ENCODE measurements at places on chromosomes 4 and X.

DNA sequence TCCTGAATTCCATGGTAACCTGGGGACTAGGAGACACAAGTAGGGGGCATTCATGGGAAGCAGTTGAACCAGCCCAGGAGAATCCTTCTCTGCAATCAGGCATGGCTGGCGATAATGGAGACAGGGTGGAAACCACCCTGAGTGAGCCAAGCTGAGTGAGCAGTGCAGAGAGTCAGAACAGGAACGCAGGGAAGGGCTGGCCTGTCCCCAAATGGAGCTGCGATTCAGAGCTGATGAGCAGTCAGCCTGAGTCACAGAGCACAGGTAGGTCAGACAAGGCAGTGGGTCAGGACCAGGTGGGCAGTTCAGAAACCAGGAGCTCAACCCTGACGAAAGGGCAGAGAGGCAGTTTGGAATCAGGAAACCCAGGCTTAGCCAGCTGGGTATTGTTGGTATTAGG lies 129.0 kb downstream of the BTC start:
- no peak for DNase-seq

DNA sequence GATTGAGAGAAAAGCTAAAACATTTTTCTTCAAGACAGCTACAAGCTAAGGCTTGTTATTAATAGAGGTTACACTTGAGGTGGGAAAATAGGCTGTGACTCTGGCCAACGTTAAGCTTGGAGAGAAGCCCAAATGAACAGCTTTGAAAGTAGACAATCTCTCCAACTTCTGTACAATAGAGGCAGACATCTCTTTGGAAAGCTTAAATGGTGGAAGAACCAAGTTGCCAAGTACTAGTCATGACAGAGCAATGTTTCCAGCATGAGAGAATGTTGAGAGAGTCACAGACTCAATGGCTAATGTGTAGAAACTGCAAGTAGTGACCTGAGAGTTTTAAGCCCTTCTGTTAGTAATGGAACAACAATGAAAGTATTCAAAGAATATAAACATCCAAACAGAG lies 298.1 kb downstream of the INPP4B start:
- DNase-seq: no peak

DNA sequence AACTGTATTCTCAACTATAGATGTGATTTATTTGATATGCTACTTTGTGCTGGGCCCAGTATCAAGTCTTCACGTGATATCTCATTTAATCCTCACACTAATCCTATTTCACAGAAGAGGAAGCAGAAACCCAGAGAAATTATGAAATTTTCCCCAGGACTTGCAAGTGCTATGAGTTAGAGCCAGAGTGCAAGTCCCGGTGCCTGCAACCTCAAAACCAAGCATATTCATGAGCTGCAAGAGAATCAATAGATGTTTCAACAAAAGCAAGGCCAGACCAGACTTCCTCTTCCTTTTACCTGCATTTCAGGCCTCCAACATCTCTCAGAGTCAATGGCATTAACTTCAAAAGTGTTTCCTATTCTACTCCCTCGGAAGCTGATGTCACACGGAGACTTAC lies 92.2 kb upstream of the GATB start:
- no peak for DNase-seq

- DNase-seq: no peak
Observed at GRCh38 chr4:148850257-148850995, 408.2 kb upstream of the NR3C2 start.

- no peak for DNase-seq
Observed at GRCh38 chr4:77740480-77740879, 78.7 kb downstream of the CNOT6L start.

GRCh38 chrX:8201896-8202331 lies 30.8 kb upstream of the VCX2 start:
- no peak for DNase-seq

DNA sequence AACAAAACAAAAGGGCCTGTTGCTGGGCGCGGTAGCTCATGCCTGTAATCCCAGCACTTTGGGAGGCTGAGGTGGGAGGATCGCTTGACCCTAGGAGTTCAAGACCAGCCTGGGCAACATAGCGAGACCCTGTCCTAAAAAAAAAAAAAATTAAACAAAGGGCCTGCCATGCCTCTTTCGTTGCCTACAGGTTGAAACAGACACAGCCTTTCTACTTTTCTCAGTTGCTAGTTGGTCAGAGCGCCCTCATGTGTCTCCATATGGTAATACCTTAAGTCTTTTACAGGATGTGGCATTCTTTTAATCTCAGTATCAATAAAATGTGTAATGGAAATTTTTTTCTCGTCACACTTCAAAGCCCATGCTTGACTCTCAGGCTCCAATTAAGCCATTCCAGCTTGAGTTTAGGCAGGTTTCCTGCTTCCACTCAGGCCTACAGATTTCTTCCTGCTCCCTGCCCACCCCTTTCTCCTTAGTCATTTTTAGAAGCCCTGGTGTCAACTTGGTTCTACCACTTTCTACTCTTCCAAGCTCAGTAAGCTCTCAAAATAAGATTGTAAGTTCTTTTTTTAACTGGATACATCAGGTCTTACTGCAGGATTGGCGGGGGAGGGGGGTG lies 4.6 kb upstream of the SOWAHD start:
- no peak for DNase-seq

DNA sequence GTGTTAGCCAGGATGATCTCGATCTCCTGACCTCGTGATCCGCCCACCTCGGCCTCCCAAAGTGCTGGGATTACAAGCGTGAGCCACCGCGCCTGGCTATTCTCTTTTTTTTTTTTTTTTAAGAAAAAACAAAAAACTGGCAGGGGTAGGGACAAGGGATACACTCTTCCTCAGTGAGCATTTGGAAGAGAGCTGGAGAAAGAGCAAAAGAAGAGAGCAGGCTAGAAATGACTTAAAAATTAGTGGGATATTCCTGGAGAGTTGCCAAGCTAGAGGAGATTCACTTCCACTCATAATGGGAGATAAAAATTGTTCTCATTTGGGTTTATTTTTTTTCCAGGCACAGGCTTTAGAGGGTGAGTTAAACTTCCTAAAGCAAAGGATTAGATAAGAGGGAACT lies 140.0 kb upstream of the SCML1 start:
- DNase-seq: no peak

DNA sequence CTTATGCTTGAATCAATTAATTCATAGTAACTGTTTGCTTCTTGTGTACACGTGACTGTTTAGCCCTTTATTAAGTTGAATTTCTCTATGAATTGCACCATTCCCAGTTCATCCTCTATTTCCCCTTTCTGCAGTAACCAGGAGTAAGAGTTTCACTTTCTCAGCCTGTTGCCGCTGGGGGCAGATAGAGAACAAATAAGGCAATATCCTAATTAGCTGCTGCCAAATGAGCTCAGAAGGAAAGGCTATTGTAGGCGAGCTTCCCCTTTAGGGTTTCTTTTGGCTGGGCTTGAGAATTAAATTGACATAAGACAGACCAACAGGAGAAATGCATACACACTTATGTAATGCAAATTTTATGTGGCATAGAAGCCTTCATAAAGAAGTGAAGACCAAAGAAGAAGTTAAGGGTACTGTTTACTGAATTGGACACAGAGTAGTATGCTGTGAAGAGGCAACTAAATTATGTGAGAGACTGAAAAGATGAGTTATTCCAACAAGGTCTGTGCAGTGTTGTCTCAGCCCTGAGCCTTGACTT lies 1594.7 kb downstream of the TECRL start:
- no peak for DNase-seq

DNA sequence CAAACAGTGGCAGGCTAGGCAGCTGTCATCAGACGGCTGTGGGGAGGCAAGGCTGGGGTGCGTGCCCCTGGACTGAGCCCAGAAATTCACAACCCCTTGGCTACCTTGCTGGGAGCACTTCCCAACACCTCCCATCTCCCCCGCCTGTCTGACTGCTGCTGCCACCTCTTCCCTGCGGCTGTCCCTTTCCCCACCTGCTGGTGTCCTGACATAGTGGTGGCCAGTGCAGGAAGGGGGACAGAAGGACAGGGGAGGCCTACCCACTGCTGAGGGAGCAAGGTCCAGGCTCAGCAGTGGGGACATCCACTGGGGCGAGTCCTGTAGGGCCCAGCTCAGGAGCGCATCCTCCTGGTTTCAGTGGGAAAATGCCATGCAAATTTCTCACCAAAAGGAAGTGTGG lies 3.4 kb downstream of the ABCD1 start:
- DNase-seq: no peak
